Fibroblast of the aortic adventitia (primary cell): ENCODE measurements at places on chromosomes 4 and X.

GRCh38 chr4:7004331-7004730 lies 38.8 kb upstream of the TADA2B start:
- DNase-seq = no peak

- no peak for DNase-seq
These were observed 12.0 kb downstream of the AREG start for GRCh38 chr4:74456849-74457395.

GRCh38 chr4:168167714-168168284 lies 75.5 kb downstream of the ANXA10 start:
- peak; percentile 42 for DNase-seq

- peak; percentile 15 for DNase-seq
These were observed 758 bp upstream of the NR3C2 start for GRCh38 chr4:148442832-148443511.

GRCh38 chr4:89173336-89174090 lies 62.2 kb downstream of the TIGD2 start:
- no peak for DNase-seq

GRCh38 chr4:51836549-51836948 lies 6.4 kb upstream of the DCUN1D4 start:
- no peak for DNase-seq

- peak; percentile 80 for DNase-seq
These were observed 49.1 kb downstream of the APOOL start for GRCh38 chrX:85052636-85053343.

- DNase-seq = no peak
These were observed 288.6 kb downstream of the KCTD8 start for GRCh38 chr4:44159991-44160390.

- DNase-seq = no peak
These were observed 50.9 kb downstream of the RTL5 start for GRCh38 chrX:72080800-72081199.

DNA sequence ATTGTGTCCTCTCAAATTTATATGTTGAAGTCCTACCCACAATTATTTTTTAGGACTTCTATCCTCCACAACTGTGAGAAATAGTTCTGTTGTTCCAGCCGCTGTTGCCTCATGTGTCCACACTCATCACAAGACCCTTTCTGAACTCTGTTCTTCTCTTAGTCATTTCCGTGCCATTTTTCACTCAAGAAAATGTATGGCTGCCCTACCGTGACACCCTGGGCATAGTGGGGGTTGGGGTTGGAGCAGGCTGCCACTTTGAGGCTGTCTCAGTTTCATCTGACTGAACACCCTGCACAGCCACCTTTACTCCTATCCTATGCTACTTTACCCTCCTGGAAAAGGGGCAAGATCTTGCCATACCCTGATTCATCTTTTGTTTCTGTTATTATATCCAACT lies 319.1 kb downstream of the TENM3 start:
- no peak for DNase-seq

DNA sequence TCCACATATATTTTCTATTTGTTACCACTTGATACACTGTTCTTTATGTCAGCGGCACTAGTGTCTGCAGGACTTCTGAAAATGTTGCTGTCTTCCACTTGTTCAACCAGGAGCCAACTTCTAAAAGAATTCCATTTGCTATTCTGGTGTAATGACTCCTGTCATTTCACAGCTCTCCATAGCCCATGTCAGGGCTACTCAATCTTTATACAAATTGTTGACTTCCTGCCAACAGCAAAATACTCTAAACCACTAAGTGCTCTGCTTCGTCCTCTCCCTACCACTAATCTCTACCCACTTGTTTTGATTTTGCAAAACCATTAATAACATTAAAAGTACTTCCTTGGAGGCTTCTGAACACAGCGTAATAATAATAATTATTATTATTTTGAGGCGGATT lies 7.2 kb downstream of the CTSO start:
- DNase-seq = no peak
